ENCODE measurements at places on chromosomes 7 and 10.

DNA sequence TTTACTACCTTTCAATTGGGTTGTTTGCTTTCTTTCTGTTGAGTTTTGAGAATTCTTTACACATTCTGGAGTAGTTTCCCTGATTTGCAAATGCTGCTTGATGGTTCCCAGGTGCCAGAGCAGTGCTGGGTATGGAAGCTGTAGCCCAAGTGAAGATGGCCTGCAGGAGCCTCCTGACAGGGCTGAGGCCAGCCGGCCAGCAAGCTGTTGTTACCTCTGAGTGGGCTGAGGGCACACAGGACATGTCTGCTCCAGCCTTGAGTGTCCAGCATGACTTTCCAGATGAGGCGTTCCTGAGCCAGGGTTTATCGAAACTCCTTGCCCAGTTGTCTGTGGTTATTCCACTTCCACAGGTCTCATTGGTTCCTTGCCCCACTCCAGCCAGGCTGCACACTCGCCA lies 164.6 kb upstream of the TNS3 start:
- no peak for DNase-seq

DNA sequence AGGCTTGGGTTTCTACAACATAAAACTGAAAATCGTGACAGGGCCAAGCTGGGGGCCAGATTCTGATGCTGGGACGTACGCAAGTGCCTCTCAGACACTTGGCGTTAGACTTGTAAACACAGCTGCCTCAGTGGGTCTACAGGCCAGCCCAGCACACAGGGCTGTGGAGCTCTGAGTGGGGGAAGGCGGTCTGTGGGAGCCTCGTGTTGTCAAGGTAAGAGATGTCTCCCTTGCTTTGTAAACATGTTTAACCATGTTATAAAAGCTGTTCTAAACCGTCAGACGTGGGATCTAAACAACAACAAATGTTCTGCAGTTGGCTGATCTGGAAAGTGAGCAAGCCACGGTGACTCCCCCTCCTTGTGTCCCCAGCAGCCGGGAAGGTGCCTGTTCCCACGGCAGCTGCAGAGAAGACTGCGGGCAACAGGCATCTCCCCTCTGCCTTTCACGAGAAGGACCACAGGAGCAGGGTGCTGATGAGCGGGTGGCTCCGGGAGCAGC lies 67.8 kb downstream of the ZRANB1 start:
- DNase-seq, result no peak

GRCh38 chr10:62464308-62464707 lies 90.1 kb downstream of the ZNF365 start:
- no peak for DNase-seq

DNA sequence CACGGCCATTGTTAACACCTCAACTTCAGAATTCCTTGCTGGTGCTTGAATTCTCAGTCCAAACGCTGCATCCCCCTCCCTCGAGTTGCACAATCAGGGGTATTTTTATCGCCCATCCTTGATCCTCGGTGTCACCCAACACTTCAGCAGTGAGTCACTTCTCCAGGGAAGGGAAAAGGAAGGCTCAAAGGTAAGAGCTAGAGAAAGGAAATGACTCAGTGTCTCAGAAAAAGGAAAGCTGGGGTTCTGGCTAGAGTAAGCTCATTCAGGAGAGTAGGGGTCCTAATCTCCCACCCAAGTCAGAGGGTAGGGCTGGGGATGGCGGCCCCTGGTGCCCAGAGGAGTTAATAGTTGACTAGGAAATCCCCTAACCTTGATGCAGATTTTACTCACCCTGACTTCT lies 39.8 kb upstream of the TRIM8 start:
- DNase-seq, result no peak

DNA sequence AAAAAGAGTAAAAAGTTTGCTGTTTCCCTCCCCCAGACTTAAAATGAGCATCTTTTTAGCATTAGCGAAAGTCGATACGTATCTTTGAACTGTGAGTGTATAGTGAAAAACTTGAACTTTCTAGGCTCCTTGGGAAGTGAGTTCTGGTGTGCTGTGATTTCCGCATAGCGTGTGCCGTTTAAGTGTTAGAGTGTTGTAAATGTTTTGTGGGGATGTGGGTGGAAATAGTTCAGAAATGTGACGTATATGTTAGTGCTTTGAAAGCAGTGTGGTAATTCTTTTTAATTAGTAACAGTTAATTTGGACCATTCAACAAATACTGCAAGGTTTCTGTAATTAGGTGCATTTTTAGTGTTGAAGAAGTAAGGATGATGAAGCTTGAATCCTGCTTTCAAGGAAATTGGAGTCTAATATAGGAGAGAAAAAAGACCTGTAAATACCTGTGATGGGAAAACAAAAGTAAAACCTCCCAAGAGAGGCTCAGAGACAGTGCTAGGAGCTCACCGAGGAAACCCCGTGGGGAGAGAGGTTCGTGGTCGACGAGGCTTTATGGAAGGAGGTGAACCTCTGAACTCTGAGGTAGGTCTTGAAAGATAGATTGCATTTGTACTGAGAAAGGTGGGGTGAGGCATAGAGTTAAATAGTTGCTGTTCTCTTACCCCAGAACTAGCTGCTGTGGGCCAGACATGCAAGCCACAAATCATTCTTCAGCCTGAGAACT lies 40.8 kb downstream of the RBM33 start:
- no peak for DNase-seq

GRCh38 chr10:104806801-104807200 lies 165.7 kb downstream of the SORCS3 start:
- no peak for DNase-seq

GRCh38 chr10:112374724-112375541 lies 1.0 kb downstream of the ACSL5 start:
- DNase-seq, result no peak

DNA sequence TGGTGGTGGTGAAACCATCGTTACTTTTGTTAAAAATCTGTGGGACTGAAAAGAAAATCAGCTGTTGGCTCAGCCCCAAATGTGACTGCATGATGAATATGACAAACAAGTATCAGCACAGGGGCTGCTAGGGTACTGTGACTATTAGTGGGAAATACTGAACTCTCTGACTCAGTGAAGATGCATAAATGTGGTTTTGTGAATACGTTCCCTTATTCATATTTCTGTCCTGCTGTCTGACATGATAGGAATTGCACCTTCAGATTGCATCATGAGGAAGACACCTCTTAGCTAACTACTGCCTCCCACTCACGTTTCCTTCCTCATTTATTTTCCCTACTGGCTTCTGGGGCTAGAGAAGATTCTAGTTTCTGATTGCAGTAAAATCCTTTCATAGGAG lies 1.4 kb downstream of the CLEC5A start:
- no peak for DNase-seq

DNA sequence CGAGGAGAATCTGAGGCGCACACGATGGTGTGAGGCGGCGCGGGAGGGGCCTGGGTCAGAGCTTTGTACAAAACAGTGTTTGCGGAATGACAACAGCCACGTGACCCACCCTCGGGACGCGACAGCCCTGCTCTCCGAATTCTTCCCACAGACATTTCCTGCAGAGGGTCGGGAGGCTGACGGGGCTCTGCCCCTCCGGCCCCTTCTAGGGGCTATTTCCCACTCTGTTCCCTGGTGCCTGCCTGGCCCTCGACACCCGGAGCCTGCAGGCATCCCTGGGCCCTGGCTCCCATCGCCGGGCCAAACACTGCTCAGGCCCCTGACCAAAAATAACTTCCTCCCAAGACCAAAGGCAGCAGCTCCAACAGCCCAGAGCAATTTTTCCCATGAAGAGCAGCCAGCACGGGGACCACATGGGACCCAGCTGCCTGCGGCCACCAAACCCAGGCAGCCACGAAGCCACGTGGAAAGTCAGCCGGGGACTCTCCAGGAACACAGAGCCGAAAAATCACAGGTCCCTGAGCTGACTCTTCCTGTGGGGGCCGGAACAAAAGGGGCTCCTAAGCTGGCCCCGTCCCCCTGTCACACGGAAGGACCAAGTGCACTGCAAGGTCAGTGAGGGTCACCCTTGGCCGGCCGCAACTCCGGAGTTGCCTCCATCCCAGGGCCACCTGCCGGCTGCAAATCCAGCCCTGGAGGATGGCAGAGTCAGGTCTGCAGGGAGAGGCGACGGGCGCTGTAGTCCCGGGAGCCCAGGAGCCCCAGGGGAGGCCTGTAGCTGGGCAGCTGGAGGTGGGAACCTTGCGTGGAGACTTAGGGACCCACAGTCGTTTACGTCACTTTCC lies 42.0 kb downstream of the PAPOLB start:
- no peak for DNase-seq

DNA sequence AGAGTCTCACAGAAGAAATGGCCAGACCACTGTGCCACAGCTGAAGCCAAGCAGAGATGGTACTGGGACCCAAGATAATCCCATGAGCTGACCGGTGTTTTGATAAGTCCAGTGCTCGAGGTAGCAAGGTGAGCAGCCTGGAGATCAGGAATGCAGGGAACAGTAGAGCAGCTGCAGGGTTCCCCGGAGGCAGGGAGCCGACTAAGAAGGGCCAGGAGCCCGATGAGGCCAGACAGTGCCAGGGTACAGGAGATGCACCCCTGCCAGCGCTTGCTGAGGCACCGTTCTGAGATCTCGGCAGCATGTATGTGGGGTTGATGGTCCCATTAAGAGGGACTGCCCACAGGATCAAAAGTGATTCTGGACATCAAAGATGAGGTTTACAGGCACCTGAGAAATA lies 47.1 kb downstream of the VSTM4 start:
- DNase-seq, result no peak

DNA sequence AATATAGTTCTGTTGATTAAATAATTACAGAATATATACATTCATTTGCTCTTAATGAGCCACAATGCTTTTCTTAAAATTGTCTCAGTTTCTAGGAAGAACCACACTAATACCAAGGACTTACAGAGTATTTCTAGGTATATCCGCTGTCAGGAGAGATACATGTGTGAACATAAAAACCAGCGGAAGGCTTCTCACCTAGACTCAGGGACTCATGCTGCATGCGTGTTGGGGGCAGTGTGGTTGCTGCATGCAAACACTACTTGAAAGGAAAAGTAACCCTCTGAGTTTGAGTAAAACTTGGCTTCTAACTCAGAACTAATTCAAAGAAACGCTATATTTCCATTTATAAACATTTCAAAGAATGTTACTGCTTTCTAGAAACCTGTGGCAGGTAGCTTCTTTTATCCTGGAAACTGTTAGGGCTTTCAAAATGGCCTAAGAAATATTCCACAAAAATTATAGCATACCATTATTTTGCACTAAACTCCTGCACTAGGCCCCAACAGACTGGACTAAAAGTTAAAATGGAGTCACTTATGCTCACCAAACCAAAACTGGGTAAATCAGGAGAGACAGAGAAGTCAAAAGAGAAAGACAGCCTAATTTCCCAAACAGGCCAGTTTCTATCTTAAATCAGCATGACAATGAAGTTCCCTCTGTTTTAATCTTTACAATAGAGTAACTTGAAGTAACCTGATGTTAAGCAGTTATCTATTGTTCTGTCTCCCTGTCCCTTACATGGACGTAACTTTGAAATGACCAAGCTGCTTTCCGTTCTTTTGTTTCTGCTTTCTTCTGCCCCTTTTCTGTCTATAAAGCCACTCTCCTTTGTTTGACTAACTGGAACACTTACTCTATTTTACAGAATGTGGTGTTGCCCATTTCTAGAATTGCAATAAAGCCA lies 95.2 kb upstream of the FAM133B start:
- DNase-seq, result peak; percentile 27

DNA sequence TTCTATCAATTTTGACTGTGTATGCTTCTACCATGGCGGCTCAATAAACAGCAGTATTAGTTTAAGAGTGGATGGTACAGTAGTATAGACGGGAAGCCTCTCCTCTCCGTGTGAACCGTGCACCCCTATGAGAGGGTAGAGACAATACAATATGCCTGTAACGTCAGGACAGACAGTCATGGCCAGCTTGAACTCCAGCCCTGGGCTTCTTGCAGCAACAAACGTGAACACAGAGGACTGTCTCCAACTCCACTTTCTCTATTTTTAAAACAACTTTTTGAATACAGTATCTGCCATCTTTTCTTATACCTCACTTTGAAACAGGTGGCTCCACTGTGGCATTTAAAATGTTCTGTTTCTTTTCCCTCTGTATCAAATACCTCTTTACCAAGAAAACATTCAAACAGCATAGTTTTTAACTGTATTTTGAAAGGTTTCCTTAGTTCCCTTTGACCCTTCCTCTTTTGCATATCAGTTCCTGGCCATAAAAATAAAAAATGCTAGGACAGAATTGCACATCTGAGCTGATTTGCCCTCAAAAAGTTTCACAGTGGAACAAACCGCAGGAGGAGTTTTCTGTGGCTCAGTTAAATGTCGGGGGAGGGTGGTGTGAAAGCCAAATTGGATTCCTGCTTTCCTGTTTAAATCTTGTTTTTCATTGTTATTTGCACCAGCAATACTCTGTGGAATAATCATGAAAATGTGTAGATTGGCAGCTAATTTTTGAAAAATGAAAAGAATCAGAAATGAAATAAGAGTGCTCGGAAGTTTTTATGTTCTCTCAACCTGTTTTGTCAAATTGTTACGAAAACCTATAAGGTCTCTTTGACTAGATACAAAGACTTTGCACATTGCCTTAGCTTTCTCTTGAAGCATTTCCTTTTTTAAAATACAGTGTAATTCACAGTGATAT lies 8.0 kb downstream of the IKZF1 start:
- DNase-seq, result no peak

- no peak for DNase-seq
Observed at GRCh38 chr10:79403441-79404230, 41.8 kb downstream of the ZCCHC24 start.

DNA sequence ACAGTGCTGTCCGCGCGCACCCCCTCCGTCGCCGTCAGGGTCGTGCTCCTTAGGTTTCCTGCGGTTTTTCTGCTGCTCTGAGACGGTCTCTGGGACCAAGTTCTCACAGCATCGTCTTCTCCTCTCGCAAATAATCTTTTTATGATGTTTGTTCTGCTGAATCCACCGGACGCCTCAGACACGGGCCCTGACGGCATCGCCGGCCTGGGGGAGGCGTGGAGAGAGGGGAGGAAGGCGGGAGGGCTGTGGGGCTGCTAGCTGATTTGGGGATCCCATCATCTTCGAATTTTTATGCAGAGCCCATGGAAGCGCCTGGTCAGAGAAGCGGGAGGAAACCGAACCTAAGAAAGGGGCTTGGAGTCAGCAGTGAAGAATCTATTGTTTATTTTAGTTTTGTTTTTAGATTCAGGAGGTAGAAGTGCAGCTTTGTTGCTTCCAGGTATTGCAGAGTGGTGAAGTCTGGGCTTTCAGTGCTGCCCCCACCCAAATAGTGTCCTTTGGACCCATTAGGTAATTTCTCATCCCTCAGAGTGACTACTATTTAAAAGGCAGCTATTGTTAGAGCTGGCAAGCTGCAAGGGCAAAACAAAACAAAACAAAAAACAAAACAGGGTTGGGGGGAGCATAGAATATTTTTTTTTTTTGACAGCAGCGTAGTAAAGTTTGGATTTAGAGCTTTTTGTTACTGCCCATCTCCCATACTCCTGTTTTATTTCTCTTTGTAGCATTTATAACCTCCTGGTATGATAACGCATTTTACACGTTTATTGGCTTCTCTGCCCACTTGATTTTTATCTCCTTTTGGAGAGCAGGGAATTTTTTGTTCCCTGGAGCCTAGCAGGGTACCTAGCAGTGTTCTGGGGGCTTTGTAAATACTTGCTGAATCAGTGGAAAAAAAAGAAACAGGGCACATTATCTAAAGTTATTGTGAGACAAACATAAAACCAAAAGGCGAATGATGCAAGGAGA lies 92.6 kb downstream of the SPAG6 start:
- DNase-seq, result no peak

DNA sequence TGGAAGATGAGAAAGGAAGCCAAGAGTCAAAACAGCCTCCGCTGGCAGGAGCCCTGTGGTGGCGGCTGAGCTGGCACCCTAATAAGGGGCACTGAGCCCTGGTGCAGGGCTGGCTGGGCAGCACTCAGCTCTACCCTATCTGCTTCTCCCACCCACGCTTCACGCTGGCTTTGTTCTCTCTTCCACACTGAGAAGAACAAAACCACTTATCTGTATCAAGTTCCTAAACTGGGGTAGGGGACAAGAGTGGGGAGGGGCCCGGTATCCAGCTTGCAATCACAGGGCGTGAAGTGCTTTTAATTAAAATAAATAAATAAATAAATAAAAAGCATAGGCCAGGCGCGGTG lies 52.1 kb downstream of the FAM53B start:
- no peak for DNase-seq

Data from activated CD4-positive, alpha-beta T cell treated with anti-CD3 and anti-CD28 coated beads, Interleukin-2, amount 50 U/mL, for 1 hour (primary cell).